ENCODE measurements at places on chromosomes 3 and 15.
A peak's percentile ranks its signal among the peaks of the same experiment; 100 is the strongest.

GRCh38 chr15:40377606-40378005, 4.9 kb upstream of the KNSTRN start:
- no peak for DNase-seq

GRCh38 chr3:5428607-5429516, 241.4 kb downstream of the EDEM1 start:
- no peak for DNase-seq

DNA sequence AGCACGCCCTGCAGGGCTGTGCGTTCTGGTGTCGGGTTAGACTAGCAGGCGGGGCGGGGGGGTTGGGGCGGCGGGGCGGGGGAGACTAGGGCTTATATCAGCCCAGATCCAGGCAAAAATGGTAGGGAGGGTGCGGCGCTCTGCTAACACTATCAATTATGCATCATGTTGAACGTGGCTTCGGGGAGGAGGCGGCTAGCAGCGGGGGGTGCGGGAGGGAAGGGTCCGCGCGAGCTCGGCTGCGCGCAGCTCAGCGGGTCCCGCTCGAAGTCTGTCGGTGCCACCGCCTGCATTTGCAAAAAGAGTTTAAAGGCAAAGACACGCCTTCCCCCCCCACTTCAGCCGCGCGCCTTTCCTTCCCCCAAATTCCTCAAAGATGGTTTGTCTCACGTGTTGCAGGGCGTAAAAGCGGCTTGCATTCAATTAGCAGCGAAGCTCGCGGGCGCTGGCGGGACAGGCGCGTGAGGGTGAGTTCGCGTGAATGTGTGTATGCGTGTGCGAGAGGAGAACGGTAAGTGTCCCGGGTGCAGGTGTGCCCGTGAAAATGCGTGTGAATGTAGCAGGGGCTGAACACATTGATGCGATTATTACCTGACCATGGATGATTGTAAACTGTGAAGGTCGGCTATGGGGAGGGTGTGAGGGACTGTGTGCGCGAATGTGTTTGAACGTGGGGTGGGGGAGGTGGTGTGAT, at the start of gene ISLR2:
Gene ISLR2 (plus strand): TSS at position 432 of the 694 bp plus-strand sequence. CDS start 2,169 bp downstream, outside the sequence.
- DNase-seq, result no peak

DNA sequence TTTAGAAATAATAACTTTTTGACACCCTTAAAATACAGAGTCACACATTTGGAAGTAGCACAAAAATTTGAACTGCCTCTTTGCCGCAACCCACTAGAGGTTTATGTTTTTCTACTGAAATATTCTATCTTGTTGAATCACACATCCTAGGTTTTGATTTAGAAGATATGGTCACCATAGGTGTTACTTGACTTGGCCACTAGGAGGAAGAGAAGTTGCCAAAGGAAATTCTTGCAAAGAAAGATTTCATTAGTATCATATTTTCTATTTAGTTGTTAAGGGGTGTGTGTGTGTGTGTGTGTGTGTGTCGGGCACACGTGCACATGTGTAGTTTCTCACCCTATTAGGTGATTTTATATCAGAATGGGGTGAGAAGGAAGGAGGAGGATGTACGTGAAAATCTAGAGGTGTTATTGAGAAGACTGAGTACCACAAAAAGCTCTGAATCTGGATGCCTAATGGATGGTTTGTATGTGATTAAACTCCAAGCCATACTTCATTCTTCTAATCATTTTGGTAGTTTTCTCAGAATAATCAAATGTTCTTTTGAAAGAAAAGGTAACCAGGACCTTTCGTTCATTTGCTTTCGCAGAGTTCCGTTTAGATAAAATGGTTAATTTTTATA, 31.5 kb downstream of the ZFAND6 start:
- no peak for DNase-seq

DNA sequence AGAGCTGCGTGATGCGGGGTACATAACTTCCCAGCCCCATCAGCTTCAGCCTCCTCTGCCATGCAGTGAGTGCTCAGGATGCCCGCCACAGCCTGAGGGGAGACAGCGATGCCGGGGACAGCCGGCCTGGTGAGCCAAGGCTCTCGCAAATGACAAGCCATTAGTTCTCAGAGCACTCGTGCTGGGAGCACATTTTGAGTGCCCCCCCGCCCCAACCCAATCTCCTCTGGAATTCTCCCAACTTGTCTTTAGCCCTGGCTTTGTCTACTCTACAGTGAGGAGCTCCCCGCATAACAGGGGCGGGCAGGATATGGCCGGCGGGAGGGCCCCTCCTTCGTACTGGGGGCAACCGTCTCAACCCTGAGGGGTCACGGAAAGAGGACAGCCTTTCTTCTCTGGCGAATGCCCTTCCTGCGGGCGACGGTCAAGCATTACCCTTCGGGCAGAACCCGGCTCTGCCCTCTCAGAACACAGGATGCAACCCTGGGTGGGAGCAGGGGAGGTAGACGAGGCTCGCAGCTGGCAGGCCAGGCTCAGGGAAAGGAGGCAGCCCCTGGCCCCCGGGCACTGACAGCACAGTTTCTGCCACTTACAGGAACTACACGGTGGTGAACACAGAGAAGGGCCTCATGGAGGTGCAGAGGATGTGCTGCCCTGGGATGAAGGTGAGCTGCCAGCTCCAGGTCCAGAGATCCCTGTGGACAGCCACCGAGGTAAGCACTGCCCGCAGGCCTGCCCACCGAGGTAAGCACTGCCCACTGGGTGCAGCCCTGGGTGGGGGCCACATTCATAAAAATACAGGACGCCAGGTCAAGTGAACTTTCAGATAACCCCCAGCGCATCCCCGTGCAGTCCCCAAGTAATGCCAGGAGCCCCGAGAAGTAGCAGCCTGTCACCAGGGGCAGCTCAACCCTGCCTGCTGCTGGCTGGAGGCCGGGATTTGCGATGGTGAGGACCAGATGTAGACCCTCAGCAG, 141.7 kb downstream of the LRRK1 start:
- DNase-seq, result no peak

DNA sequence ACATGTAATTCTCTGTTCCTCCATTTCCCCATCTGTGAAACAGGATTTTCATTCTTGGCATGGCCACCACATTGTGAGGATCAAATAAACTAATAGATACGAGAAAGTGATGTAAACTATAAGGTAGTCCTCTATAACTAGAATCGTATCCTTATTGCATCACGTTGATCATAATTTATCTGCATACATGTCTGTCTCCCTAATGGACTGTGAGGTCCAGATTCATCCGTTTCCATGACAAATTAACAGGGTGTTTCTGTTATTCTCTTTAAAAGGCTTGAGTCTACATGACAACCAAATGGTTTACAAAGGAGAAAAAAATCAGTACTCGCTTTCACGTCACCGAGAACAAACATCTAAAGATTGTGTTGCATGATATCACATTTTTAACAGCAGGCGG, 53.0 kb downstream of the SST start:
- DNase-seq, result no peak

DNA sequence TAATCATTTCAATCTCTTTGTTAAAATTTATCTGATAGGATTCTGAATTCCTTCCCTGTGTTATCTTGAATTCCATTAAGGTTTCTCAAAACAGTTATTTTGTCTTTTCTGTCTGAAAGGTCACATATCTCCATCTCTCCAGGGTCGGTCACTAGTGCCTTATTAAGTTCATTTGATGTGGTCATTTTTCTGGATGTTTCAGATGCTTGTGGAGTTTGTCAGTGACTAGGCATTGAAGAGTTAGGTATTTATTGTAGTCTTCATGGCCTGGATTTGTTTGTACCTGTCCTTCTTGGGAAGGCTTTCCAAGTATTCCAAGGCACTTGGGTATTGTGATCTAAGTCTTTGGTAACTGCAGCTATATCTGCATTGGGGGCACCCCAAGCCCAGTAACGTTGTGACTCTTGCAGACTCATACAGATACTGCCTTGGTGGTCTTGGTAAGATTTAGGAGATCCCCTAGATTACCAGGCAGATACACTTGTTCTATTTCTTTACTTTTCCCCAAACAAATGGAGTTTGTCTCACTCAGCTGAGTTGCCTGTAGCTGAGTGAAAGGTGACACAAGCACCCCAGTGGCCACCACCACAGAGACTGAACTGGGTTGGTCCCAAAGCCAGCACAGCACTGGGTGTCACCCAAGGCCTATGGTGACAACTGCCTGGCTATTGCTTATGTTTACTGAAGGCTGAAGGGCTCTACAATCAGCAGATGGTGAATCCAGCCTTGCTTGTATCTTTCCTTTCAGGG, 18.9 kb upstream of the SLC27A2 start:
- no peak for DNase-seq

- DNase-seq, result peak; percentile 45
Measured at GRCh38 chr3:30607032-30607833, 832 bp downstream of the TGFBR2 start.

GRCh38 chr15:92059036-92059970, 205.8 kb downstream of the SLCO3A1 start:
- DNase-seq, result no peak

GRCh38 chr3:150760431-150761200, 2.4 kb downstream of the SIAH2 start:
- DNase-seq, result no peak

DNA sequence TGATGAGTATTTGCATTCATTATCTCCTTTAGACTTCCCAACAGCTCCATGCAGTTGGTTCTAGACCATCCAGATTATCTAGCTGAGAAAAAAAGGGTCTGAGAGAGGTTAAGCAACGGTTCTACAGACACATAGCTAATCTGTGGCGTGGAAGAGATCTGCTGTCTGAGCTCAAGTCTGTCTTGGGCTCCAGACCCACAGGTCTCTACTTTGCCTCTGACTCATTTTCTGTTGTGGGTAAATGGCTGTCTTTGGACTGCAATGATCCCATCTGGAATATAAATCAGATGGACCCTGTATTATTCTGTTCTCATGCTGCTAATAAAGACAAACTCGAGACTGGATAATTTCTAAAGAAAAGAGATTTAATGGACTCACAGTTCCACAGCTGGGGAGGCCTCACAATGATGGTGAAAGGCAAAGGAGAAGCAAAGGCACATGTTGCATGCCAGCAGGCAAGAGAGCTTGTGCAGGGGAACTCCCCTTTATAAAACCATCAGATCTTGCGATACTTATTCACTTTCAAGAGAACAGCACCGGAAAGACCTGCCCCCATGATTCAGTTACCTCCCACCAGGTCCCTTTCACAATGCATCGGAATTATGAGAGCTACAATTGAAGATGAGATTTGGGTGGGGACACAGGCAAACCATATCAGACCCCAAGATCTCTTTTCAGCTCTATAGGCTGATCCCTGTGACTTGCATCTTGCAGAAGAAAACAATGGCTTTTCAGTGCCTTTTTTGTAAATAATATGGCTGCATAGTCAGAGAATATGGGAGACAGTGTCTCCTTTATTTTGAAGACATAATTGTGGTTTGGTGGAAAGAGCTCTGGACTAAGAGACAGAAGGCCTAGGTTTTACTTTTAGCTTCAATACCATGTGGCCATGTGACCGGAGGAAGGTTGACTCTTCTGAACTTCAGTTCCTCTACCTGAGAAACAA, 24.7 kb downstream of the CEMIP start:
- no peak for DNase-seq

GRCh38 chr3:128518587-128519490, 25.8 kb upstream of the GATA2 start:
- no peak for DNase-seq

GRCh38 chr15:24956111-24956838, 1.5 kb downstream of the SNRPN start:
- no peak for DNase-seq

DNA sequence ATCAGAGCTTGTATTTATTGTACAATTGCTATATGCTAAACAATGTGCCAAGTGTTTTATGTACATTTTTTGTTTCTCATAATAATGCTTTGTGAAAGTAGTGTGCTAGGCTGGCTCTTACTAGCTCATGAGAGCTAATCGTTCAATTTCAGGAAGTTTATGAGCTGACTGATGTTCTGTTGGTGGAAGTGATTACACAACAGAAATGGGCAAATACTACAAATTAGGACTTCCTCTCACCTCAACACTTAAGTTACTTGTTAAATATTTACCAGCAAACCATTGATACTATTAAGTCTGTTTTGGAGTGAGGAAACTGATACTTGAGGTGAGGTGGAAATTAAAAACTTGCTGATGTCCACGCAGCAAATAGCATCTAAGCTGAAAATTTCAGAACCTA, 32.3 kb downstream of the SLC9C1 start:
- no peak for DNase-seq

GRCh38 chr3:9497821-9498565, 55.6 kb downstream of the LHFPL4 start:
- no peak for DNase-seq

DNA sequence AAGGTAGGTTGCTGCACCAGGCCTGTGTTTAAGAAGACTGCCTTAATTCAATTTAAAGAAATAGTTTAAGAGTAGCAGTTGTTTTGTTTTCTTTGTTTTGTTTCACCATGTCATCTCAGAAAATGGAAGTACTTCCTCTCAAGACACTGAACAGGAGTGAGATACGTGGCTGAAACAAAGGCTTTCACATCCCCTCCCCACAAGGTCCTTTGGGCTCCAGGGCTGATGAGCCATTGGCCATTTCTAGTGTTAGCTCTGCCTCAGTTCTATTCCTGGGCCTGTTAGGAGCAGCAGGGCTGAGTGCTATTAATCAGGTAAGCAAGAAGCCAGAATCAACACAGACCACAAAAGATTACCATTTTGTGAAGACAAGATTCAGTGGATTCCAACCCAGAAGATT, 132.8 kb downstream of the KCNAB1 start:
- no peak for DNase-seq

DNA sequence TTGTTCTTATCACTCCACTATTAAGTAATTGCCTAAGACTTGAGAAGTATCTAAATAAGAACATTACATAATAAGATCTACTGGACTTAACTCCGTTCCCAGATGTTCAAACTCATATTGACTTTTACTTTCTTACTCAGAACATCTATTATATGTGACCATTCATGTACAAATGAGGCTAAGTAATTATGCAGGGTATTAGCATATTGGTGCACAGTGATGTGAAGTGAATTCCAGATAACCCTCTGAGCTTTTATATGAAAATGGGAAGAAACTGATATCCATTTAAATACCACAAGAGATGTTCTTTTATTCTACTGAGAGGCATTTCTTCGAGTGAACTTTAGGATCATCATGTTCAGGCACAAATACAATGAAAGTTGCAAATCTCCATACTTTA, 135.7 kb downstream of the ZPLD1 start:
- DNase-seq, result no peak

DNA sequence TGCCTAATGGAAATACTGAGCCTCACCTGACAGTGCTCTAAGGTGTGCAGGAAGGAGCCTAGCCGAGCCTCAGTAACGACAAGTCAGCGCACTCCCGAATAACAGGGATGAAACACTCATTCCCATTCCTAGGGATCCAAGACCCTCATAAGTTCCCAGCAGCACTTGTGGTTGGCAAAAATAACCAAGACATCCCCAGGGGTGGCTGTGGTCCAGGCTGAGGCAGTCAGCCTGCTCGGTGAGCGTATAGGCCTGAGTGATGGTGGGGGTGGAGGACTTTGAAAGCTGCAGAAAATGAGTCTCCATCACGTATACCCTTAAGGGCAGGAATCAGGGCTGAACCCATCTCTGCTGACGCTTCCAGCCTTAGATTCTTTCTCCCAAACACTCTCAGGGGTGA, 120.1 kb downstream of the SMAD6 start:
- no peak for DNase-seq

DNA sequence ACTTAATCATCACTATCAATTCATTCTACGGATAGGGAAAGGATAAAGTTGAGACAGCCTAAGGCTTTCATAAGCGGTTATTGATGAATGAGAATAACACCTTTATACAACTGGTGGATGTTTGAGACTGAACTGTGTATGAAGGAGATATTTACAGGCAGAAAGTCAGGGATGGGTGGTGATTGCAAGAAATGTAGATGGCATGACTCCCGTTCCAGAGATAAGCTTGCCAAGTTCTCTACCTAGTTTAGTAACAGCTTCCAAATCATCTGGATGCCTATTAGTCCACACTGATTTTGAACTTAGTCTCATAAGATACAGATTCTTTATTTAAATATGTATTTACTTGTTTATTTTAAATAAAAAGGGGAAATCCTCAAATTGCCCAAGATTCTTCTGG, 358.8 kb downstream of the GAP43 start:
- no peak for DNase-seq
